ENCODE measurements at places on chromosomes 3 and 15. TPM values are rescaled to one million over a fixed set of nuclear protein-coding genes. Genes with fewer than 3 reads are reported as not detected.

PATL2 gene
- 2.3 TPM for polyA plus RNA-seq

WDR72 gene
- polyA plus RNA-seq = 0.75 TPM

COPG1 gene
- 144 TPM for polyA plus RNA-seq

RLBP1 gene
- polyA plus RNA-seq = 2.8 TPM

DNA sequence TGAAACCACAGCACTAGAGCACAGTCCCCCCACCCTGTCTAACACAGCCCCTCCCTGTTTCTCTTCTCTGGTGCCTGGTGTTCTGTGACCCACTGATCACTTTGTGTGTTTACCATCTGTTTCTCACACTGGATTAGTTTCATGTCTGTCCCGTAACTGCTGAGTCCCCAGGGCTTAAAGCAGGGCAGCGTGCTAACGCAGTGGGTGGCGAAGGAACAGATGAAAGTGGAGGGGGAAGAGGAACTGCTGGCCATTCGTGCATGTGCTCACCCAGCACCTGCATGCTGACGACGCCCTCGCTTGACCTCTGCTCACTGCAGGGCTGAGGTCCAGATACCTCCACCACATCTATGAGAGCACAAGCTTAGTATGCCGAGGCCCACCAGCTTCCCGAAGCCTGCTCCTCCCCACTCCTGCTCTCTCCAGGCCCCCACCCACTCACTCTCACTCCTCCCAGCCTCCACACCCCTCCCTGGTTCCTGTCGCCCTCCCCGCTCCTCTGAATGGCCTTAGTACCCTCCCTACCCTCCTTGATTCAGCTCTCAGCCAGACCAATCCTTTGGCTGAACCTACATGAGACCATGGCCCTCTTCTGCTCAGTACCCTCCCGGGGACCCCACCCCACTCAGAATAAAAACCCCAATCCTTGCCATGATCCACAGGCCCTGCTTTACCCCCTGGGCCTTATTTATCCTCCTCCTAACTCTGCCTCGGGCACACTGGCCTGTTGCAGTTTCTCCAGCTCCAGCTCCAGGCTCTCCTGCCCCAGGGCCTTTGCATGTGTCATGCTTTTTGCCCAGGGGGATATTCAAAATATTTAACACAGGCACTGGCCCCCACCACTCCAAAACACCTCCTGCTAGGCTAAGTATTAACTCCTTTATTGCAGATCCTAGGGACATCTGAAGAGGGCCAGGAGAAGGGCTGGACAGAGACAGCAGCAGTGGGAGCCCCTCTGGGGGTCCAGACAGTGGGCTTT, 15.1 kb upstream of the IQSEC1 start:
- no peak overlapping the region for H3K27ac ChIP-seq
- no peaks in the 10 kb centered on the region for H3K4me1 ChIP-seq
- H3K36me3 ChIP-seq = no peaks in the 10 kb centered on the region
- peaks cover 3% of the 10 kb centered on the region for H3K27me3 ChIP-seq

- DNase-seq = no peak
- no peaks in the 10 kb centered on the region for H3K36me3 ChIP-seq
- no peak overlapping the region for H3K4me3 ChIP-seq
- no peaks in the 10 kb centered on the region for H3K4me1 ChIP-seq
- no peaks in the 10 kb centered on the region for H3K27me3 ChIP-seq
- no peak overlapping the region for H3K27ac ChIP-seq
These were observed 41.1 kb upstream of the MRPS22 start for GRCh38 chr3:139302801-139303113.

DNA sequence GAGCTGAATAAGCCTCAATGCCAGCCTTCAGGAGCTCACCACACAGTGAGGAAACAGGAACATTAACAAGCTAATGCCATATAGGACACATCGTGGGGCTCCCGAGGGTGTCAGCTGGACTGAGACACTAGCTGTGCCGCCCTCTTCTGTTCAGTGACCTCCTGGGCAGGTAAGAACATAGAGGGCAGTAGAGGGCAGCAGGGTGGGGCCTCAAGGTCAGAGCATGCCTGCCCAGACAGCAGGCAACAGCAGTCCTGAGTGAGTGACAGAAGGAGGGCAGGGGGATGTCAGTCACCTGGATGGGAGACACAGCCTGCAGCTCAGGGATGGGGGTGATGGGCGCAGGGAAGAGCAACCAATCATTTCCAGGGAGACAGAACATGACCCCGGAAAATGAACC, 15.5 kb downstream of the NTRK3 start:
- no peak overlapping the region for H3K27ac ChIP-seq
- H3K27me3 ChIP-seq = peaks cover 5% of the 10 kb centered on the region
- H3K36me3 ChIP-seq = no peaks in the 10 kb centered on the region
- H3K4me3 ChIP-seq = no peak overlapping the region

- no peaks in the 10 kb centered on the region for H3K4me1 ChIP-seq
- DNase-seq = no peak
- H3K27ac ChIP-seq = no peak overlapping the region
- H3K36me3 ChIP-seq = no peaks in the 10 kb centered on the region
These were observed 185.3 kb upstream of the FEZF2 start for GRCh38 chr3:62558549-62559112.

DNA sequence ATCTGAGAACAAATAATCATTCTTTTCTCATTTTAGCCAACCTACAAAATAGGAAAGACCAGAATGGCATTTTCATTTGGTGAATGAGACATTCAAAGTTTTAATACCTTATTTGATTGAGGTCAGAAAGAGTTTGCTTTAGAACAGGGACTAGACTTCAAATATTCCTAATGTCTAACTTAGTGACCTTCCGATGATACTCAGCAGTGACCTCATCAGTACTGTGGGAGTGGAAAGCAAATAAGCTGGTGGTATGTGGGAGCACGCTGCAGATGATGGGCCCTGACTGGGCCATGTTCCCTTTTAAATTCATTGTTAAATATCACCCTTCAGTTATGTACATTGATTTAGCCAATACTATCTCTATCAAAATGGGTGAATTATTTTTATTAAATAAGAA, 223.3 kb downstream of the P3H2 start:
- H3K4me3 ChIP-seq = no peak overlapping the region
- H3K27me3 ChIP-seq = no peaks in the 10 kb centered on the region
- no peaks in the 10 kb centered on the region for H3K36me3 ChIP-seq
- no peak for DNase-seq
- no peaks in the 10 kb centered on the region for H3K4me1 ChIP-seq

DNA sequence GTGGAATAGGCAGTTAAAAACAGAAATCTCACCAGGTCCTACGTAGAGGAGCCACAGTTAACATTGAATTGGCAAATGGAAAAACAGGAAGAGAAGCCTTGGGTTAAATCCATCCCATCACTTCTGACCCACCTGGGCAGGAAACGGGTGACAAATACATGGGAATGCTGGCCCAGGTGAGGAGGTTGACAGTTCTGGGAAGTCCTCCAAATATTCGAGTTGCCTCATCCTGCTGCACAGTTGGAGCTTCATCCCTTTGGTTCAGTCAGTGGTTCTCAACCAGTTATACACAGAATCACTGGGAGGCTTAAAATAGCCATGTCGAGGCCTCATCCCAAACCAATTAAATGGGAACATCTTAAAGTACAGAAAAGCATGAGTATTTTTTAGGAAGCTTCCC, 5.3 kb downstream of the MYZAP start:
- no peaks in the 10 kb centered on the region for H3K36me3 ChIP-seq
- H3K4me1 ChIP-seq = peaks cover 54% of the 10 kb centered on the region
- H3K27ac ChIP-seq = no peak overlapping the region
- DNase-seq = no peak

DNA sequence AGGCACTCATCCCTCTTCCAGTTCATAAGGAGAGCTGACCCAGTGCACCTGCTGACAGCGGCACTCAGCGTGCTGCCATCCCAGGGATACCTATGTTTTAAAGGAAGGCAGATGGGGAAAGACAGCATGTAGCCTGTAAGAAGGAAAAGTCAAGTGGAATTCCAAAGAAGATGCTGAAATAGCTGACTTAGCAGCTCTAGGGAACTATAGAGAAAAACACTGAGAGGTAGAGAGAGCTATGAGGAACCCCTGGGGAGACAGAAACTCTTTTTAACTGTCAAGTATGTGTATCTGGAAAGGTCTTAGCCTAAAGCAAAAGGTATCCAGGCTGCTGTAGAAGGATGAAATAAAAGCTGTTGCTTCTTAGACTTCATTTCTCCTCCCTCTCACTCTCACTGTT, 113.4 kb upstream of the BCL6 start:
- no peak overlapping the region for H3K27ac ChIP-seq
- H3K4me3 ChIP-seq = no peak overlapping the region
- DNase-seq = no peak
- no peaks in the 10 kb centered on the region for H3K36me3 ChIP-seq
- no peaks in the 10 kb centered on the region for H3K4me1 ChIP-seq

Data from large intestine (tissue), 12 donors.